T-helper 9 cell (primary cell): ENCODE measurements at places on chromosomes 16 and 17.

- DNase-seq = no peak
Observed at GRCh38 chr17:7577327-7578199, 1.9 kb upstream of the CD68 start.

GRCh38 chr17:69302682-69303081 is 24.3 kb downstream of the ABCA5 start:
- DNase-seq = no peak

DNA sequence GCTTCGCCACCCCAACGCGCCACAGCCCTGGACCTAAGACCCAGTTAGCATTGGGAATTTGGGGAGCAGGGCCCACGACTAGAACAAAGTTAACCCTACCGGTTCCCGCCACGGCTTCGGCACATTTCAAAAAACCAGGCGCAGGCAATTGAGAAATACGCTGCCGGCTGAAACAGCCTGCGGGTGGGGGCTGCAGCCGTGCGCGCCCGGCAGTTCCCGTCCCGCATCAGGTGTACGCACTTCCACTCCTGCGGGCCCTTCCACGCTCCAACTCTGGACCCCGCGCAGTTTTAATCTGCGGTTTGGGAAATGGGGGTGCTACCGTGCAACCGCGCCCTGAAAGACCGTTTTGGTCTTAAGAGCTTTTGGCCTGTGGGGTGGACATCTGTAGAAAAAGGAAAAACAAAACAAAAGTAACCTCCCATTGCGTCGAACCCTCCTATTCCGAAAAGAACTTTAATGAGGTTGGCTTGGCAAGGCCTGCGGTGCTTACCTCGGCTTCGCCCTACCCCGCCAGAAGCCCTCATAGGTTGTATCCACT is 7.1 kb downstream of the IRX5 start:
- DNase-seq = no peak

DNA sequence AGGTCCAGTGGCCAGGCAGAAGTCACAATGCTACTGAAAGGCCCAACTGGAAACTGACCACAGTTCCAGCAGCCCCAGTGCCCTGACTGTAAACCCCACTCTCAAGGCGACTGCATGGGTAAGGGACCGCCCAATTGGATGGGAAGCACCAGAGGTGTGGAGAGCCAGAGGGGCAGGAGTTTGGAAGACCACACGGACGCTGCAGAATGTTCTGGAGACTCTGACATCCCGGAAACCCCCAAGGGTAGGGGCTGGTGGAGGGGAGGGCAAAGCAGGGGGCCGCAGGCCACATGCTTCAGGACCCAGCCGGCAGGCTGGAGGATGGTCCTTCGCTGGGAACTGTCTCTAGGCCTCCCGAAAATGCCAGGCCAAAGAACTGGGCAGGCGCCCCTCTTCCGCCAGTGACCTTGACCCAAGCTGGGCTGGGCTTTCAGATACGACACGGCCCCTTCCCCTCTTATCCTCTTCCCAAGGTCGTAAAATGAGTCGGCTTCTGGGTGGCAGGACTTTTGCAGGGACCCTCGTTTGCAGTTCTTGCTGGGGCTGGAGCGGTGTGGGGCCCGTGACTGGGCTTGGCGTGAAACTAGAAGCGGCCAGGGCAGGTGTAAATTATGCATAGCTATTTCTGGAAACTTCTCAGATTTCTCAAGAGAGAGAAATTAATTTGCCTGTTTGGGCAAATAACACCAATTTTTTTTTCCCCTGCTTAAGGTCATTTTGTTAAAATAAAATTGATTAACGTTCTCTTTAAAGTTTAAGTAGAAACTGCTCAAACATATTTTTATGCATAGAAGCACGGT is 110.2 kb downstream of the C16orf78 start:
- DNase-seq = no peak

- no peak for DNase-seq
Observed at GRCh38 chr17:40498281-40499084, 2.9 kb downstream of the TNS4 start.
